ENCODE measurements at places on chromosomes 4 and X.

- DNase-seq, result no peak
Measured at GRCh38 chr4:176011529-176011928, 54.1 kb upstream of the WDR17 start.

DNA sequence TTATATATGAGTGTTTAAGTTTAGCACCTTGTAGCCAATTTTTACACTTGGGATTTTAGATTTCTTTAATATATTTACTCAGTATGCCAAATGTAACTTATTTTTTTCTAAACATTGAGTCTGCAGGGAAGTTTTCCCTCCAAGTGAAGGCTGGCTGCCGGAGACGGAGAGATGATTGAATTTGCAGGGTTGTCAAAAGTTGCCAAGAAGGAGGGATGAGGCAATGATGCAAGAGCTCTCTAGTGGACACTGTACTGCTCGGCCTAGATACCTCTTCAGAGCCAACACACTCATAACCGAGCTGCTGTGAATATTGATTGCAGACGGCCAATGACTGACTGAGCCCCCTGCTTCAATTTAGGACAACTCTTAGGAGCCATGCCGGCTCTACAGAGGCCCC, 318.6 kb upstream of the CASK start:
- no peak for DNase-seq

- no peak for DNase-seq
Measured at GRCh38 chr4:152255437-152255836, 280.5 kb downstream of the FBXW7 start.

GRCh38 chrX:2693113-2694002, 2.3 kb downstream of the CD99 start:
- DNase-seq, result no peak

GRCh38 chr4:76931087-76931486, 18.5 kb upstream of the SEPTIN11 start:
- DNase-seq, result no peak

- no peak for DNase-seq
Measured at GRCh38 chr4:100525686-100526085, 7.9 kb upstream of the EMCN start.

DNA sequence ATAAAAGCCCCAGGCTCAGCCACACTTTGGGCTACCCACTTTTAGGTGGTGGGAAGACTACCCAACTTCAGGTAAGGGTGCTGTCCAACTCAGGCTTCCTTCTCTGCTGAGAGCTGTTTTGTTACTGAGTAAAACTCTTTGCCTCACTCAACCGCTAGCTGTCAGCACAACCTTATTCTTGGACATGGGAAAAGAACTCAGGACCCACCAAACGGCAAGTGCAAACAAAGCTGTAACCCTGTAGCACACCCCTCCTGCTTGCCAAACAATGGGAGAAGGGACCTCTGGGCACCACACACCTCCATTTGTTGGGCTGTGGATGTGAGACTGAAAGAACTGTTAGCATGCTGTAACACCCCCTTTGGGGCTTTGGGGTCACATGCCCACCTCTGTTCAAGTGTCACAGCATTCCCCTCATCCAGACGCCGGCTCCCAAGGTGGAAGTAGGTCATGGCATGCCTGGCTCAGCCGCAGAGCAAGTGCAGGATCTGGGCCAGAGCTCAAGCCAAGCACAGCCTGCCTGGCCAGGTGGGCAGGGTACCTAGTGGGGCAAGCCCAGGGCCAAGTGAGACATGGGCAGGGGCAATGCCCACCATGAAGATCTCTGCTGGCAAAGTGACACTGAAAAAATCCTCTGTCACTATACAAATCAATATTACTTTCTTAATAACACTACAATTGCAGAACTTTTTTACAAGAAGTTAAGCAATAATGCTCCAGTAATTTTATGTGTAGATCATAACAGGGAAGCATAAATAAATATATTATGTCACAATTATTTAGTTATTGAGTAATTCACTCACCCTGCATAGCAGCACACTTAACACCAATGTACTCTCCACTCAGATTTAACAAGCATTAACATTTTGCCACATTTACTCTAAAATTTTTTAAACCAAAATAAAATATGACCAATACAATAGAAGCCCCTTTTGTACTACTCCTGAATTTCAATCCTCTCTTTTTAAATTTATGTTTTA, 107.2 kb downstream of the TBCK start:
- no peak for DNase-seq

- DNase-seq, result no peak
Measured at GRCh38 chr4:36172656-36173055, 71.7 kb downstream of the ARAP2 start.

GRCh38 chr4:98939892-98940298, 11.0 kb upstream of the EIF4E start:
- peak; percentile 46 for DNase-seq
